ENCODE measurements at places on chromosomes 16 and 17. TPM values are rescaled to one million over a fixed set of nuclear protein-coding genes. Genes with fewer than 3 reads are reported as not detected.

Gene CCDC182
- total RNA-seq, result not detected

Gene CLDN9
- not detected for total RNA-seq

Gene KRTAP2-2
- not detected for total RNA-seq

Gene ATMIN
- 44.2 TPM for total RNA-seq

Gene KATNB1
- 24.9 TPM for total RNA-seq

Gene RNF222
- not detected for total RNA-seq

DNA sequence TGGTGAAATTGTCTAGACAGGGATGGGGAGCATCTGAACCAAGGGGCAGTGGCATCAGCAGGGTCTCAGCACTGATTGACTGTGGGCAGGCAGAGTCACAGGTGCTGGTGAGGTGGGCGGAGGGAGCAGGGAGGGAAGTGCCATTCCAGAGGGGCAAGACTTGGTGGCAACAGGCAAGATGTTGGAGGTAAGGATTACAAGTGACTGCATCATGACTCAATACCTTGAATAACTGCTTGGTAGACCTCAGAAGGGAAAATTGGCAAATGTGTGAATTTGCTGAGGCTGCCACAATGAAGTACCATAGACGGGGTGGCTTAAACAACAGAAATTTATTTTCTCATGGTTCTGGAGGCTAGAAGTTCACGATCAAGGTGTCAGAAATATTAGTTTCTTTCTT is 419.1 kb downstream of the HS3ST3B1 start:
- DNase-seq, result no peak

GRCh38 chr17:9522074-9522473 is 53.5 kb downstream of the STX8 start:
- peak; percentile 14 for DNase-seq

DNA sequence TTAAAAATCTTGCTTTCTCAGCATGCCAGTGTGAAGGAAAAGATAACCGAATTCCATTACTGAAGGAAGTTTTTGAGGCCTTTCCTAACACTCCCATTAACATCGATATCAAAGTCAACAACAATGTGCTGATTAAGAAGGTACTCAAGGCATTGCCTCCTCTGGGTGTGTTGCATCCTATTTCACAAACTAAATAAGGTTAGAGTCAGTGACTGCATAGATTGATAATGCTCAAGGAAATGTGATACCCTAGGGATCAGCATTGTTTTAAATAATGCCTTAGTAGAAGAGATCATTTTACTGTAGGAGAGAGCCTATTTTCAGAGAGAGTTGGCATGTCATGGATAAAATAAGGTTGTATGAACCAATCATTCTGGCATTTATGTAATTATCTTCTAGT is 36.8 kb downstream of the GDPD1 start:
- DNase-seq, result no peak

DNA sequence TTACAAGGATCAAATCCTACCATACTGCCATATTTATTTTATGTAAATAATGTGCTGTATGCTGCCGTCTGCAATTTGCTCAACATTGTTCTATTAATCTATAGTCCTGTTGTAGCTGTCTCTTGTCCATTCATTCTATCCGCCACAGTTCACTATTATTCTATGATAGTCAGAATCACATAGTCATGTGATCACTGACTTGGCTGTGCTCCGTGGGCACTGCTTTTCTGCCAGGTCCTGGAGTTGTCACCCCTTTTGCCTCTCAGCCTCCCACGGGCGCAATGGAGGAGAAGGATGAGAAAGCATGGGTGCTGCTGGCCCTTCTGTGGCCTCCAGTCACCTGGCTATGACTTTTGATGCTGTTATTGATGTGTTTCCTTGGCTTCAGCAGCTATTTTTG is 37.3 kb upstream of the ANKFY1 start:
- DNase-seq, result no peak

- DNase-seq, result no peak
Observed at GRCh38 chr17:29649359-29649758, 26.6 kb upstream of the CORO6 start.

DNA sequence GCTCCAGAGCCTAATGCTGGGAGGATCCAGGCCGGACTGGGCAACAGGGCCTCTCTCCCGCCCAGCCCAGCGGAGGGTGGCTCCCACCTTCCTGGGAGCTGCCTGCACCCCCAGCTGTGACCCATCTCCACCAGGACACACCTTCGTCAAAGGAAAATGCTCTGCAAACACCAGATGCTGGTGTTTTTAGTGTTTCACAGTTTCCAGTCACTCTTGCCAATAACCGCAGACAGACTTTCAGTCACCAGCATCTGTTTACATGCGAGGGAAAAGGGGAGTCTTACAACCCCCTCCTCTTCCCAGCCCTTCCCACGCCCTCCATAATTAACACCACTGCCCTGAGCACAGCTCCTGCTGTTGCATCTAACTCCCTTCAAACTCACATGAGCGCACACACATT is 25.3 kb downstream of the KLHDC4 start:
- DNase-seq, result no peak

- no peak for DNase-seq
Observed at GRCh38 chr16:64313726-64314125, 808.1 kb downstream of the CDH11 start.

DNA sequence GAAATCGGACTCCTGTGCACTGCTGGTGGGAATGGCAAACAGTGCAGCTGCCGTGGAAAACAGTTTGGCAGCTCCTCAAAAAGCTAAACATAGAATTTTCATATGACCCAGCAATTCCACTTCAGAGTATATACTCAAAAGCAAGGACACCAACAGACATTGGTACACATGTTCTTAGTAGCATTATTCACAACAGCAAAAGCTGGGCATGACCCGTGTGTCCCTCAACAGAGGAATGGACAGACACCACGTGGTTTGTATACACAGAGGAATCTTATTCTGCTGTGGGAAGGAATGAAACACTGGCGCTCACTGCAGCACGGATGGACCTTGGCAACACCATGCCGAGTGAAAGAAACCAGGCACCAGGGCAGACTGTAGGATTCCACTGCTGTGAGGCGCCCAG is 16.0 kb downstream of the NPTX1 start:
- DNase-seq, result no peak

DNA sequence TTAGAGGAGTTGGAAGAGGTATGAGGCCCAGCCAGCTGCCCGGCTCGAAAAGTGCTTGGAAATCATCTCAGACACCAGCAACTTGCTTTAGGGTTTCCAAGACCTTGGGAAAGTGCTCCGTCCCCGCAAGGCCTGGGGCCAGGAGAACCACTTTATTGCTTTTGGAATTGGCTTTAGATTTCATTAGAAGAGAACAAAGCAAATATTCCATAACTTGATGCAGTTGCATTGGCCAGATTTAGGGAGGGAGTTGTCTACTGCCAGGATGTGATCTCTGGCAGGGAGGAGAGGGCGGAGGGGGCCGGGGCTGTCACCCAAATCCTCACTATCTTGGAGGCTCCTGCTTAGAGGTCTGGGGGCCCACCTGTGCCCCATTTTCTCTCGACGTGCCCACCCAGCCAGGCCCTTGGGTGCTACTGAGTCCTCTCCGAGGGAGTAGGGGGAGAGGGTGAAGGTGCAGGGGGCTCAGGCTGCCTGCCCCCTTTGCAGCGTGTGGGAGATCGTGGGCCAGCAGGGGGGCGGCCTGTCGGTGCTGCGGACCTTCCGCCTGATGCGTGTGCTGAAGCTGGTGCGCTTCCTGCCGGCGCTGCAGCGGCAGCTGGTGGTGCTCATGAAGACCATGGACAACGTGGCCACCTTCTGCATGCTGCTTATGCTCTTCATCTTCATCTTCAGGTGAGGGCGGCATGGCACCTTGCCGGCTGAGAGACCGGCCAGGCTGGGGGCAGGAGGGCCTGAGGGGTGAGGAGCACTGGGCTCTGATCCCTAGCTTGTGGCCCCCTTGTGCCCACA is 30.6 kb downstream of the CACNA1G start:
- DNase-seq, result no peak

DNA sequence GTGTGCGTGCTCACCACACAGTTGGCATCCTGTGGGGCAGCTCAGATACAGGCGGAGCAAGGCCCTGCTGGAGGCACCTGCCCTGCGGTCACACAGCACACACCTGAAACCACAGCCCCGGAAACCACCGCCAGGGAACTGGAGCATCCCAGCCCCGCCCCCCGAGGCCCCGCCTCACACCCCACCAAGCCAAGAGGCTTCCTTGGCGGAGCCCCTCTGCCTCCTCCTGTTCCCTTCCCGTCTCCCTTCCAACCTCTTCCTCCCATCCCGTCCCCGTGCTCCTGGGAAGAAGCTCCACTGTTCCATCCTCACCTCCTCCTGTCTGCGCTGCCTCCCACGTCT is 205.5 kb downstream of the NTN1 start:
- DNase-seq, result no peak

- DNase-seq, result no peak
Observed at GRCh38 chr17:18315562-18315922, 449 bp downstream of the SMCR8 start.

- no peak for DNase-seq
Observed at GRCh38 chr17:51142597-51142996, 10.8 kb upstream of the NME1 start.

- no peak for DNase-seq
Observed at GRCh38 chr17:38867968-38868816, 1.7 kb upstream of the LASP1 start.

DNA sequence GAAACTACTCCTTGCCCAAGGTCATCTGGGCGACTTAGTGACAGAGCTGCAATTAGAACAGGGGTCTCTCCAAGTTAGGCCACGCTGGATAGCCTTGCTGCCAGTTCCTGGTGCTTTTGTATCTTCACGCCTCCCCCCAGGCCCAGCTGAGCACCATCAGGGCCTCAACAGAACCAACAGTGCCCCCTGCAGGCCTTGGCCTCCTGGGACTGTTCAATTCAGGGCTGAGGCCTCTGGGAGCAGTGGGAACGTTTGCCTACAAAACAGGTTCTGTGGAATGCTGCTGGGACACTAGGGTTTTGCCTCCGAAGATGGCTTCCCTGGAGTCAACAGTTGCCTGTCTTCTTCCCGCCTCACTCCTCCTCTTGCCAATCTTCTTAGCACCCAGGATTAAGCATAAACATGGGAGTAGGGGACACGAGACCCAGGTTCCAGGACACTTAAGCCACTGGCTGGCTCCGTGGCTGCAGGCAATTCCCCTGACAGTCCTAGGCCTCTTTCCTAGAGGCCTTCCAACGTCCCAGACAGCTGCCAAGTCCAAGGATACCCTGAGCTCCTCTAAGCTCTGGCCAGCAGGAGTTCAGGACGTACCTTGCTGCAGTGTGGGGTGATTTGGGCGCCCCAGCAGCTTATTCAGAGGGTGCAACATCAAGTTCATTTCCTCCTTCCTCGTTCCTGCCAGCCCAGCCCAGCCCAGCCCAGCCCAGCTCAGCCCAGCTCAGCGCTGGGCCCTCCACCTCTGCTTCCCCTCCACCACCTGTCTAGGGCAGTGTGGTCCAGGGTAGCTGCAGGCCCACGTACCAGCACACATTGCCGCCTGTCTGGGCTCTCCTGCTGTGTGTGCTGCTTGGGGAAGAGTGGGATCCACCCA is 246.6 kb upstream of the RPL38 start:
- DNase-seq, result no peak

DNA sequence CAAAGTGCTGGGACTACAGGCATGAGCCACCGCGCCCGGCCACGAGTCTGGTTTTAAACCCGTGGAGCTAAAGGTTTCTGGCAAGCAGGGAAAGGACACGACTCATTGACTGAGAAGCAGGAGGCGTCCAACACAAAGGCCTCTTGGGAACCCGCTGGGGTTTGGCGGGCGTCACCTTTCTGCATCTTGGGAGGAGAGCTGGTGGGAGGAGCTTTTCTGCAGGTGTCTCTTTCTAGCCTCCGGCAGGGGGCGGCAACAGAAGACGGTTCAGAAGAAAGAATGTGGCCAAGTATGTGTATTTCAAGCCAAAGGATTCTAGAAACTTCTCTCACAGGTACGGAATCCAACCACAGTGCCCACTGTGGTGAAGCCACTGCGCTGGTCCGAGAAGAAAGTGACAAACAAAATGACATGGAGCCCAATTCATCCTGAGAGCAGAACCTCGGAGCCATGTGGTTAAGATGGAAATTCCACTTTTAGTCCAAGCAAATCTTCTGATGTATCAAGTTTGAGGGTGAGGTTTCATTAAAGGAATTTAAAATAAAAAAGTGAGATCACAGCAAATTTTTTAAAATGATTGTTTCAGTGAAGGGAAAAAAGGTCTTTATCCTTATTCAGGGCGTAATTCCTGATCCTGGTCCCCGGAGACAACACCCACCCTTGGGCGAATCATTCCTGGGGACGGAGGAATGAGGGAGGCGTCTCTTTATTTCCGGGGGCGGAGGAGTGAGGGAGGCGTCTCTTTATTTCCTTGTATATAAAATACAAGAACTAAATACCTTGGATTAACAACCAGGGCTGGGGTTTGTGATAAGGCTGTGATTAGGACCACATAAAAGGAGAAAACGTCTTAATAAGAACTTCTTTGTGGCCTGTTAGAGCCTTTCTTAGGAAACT is 97.6 kb downstream of the MRM3 start:
- DNase-seq, result peak; percentile 79

DNA sequence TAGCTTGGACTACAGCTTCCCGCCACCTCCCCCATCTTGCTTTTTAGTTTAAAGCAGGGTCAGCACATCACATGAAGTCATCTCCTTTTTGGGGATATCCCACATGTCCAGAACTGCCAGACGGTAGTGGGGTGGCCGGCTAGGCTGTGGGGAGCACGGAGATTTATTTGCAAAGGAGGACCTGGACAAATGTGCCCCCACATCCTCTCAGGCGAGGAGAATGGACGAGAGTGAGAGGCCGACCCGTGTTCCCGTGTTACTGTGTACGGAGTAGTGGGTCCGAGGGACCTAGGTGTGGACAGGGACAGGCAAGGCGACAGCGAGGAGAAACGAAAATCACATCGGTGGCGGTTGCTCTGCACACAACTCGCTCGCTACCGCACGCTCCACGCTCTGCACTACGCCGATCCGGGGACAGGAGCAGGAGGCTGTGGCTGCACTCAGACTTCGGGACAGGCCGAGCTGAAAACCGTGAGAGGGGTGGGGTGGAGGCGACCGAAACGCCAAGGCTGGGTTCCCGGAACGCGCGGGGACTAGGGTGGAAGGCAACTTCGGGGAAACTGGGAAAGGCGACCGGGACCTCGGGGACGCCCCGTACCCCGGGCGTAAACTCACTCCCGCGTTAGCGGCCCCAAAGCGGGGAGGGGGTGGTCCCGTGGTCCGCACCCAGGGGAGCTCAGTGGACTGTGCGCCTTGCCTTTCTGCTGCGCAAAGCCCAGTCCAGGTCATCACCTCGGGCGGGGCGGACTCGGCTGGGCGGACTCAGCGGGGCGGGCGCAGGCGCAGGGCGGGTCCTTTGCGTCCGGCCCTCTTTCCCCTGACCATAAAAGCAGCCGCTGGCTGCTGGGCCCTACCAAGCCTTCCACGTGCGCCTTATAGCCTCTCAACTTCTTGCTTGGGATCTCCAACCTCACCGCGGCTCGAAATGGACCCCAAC is at the start of gene MT1A:
TSS of gene MT1A (plus strand) at position 853 of the 937 bp plus-strand sequence. CDS start at position 926, 73 bp downstream.
- no peak for DNase-seq

DNA sequence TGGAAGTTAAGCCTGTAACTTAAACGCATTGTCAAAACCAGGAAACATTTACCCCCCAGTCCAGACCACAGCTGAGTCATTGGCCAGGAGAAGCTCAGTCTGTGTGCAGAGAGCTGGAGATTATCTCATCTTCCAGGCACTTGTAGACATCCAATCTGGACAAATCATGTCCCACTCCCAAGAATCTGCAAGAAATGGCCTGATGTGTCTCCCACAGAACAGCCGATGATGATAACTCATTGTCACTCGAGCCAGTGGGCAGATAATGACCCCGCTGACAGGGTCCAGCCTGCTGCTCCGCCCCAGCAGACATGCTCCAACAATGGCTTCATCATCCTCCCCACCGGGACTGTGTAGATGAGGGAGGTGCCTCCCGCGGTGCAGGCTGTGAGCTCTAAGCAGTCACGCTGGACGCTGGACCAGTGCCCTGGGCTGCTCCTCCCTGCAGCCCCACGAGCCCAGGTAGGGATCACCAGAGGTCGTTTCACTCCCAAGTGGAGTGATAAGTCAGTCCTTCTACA is 322.5 kb downstream of the C16orf95 start:
- peak; percentile 91 for DNase-seq

- no peak for DNase-seq
Observed at GRCh38 chr17:6313835-6314234, 121.1 kb downstream of the AIPL1 start.

Measured in H4 (cell line).